Stimulated activated CD4-positive, alpha-beta T cell treated with anti-CD3 and anti-CD28 coated beads, Interleukin-4, amount 100 ng/mL, for 4 hours (primary cell): ENCODE measurements at places on chromosomes 16 and 17.
A peak's percentile ranks its signal among the peaks of the same experiment; 100 is the strongest.

- DNase-seq: no peak
Observed at GRCh38 chr16:71568551-71568950, 8.3 kb downstream of the TAT start.

DNA sequence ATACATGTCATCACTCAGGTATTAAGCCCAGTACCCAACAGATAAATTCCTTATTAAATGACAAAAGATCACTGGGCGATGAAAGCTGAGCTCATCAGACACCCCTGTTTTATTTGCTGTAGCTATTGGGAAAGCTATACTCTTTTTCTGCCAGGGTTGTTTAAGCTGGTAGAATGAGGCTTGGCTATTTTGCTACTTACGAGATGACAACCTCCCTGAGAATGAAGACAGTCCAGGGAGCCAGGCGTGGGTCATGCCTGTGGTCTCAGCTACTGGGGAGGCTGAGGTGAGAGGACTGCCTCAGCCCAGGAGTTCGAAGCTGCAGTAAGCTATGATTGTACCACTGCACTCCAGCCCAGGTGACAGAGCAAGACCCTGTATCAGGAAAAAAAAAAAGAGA, 4.3 kb upstream of the SH2B1 start:
- no peak for DNase-seq

DNA sequence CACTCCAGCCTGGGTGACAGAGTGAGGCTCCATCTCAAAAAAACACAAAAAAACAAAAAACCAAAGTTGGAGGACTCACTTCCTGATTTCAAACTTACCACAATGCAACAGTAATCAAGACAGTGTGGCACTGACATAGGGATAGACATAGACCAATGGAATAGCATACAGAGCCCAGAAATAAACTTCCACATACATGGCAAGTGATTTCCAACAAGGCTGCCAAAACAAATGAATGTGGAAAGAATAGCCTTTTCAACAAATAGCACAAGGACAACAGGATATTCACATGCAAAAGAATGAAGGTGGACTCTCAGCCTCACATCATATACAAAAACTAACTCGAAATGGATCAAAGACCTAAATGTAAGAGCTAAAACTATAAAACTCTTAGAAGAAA, 36.8 kb upstream of the RASD1 start:
- DNase-seq: no peak

DNA sequence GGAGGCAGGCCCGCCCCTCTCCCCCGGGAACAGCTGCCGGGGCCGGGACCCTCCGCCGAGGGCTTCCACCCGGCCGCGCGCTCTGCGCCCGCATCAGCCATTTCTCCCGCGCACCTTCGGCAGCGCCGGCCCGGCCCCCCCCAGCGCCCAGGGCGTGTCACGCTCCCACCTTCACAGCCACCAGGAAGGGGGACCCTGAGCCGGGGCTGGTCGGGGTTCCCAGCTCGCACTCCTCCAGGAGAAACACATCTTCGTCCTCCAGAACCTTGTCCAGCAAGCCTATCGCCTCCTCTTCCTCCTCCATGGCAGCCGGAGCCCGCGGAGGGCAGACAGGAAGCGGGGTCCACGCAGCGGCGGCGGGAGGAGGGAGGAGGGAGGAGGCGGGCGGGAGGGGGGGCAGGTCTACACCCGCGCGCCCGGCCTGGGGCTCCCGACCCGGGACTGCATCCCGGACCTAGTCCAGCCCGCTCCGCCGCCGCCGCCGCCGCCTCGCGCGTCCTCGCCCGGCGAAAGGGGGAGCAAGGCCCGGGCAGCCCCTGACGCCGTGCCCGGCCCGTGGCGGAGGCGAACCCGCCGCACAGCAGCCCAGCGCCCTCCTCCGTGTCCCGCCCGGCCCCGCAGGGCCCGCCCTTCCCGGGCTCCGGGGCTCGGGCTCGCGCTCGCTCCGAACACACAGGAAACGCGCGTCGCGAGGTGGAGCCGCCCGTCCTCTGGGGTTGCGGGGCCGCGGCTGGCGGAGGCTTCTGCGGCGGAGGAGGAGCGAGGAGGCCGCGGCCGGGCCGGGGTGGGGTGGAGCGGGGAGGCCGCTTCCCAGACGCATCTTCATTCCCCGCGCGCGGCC, 70.8 kb downstream of the ABR start:
- peak; percentile 56 for DNase-seq
